ENCODE measurements at places on chromosomes 2 and 18. TPM values are rescaled to one million over a fixed set of nuclear protein-coding genes. Genes with fewer than 3 reads are reported as not detected.

- DNase-seq: no peak
Observed at GRCh38 chr2:221637851-221638250, 65.7 kb upstream of the EPHA4 start.

- DNase-seq: no peak
Observed at GRCh38 chr2:237514474-237515130, 27.6 kb downstream of the MLPH start.

- DNase-seq: no peak
Observed at GRCh38 chr2:6986912-6987361, 69.7 kb downstream of the RNF144A start.

DNA sequence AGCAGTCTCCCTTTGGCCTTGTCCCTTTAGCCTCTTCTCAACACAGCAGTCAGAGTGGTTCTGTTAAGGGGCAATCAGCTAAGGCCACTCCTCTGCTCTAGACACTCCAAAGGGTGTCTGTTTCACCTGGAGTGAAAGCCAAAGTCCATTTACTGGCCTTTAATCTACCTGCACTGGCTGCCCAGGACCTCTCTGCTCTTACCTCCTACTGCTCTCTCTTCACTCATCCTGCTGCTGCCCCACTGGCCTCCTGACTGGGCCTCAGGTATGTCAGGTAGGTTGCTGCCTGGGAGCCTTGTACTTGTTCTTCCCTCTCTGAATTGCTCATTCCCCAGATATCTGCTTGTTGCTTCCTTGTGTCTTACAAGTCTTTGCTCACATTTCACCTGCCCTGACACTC is 68.2 kb downstream of the PIKFYVE start:
- DNase-seq: peak; percentile 36

Gene VPS4B
- total RNA-seq: 60.6 TPM

Gene SMC6
- total RNA-seq: 13.4 TPM

Gene RNU2-63P
- total RNA-seq: not detected

Data from hepatocyte (in vitro differentiated cells).